ENCODE measurements at places on chromosomes 6 and 20.

GRCh38 chr20:43996240-43996930 is 81.7 kb downstream of the TOX2 start:
- DNase-seq, result no peak
- no peak overlapping the region for H3K4me3 ChIP-seq
- H3K27ac ChIP-seq, result no peak overlapping the region
- no peaks in the 10 kb centered on the region for H3K27me3 ChIP-seq

DNA sequence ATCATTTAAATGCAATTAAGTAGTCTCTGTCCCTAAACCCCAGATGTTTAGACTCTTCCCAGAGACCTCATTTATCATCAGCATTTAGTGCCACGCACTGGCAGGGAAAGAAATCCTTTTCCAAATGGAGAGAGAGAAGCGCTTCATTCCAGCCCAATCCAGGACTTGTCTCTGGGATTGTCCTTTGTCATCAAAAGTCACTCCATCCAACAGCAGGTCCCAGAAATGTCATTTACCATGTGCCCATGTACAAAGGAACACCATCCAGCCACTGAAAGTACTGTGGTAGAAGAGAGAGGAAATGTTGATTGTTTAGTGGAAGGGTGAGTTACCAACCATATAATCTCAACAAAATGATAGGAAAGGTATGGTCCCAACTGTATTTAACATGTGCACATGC is 66.9 kb upstream of the SMIM28 start:
- no peak for DNase-seq
- no peak overlapping the region for H3K27ac ChIP-seq

- no peak overlapping the region for H3K27ac ChIP-seq
- no peak overlapping the region for H3K4me3 ChIP-seq
- no peak for DNase-seq
- no peaks in the 10 kb centered on the region for H3K4me1 ChIP-seq
Measured at GRCh38 chr20:13526551-13526950, 112.2 kb downstream of the TASP1 start.

- H3K36me3 ChIP-seq, result no peaks in the 10 kb centered on the region
- no peaks in the 10 kb centered on the region for H3K27me3 ChIP-seq
- H3K4me1 ChIP-seq, result no peaks in the 10 kb centered on the region
- H3K4me3 ChIP-seq, result no peak overlapping the region
- no peak overlapping the region for H3K27ac ChIP-seq
- no peak for DNase-seq
Measured at GRCh38 chr6:16750566-16750965, 10.7 kb downstream of the ATXN1 start.

DNA sequence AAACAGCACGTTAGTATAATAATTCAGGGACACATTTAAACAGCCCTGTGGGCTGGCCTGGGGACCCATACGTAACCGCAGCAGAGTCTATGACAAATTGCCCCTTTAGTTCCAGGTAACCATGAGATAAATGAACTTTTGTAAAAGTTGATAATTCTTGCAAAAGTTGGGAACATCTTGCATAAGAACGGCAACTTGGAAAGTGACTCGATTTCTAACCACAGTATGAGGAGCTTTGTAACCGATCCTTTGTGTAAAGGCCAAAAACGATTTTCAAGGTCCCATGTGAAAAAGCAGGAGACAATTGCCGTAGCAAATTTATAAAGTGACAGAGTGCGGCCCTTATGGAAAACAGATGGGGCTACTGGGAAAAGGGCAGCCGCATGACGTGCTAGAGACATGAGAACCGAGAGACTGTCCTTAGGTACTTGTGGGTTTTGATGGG is 81.6 kb downstream of the PSMG4 start:
- H3K27me3 ChIP-seq, result no peaks in the 10 kb centered on the region
- DNase-seq, result no peak
- no peaks in the 10 kb centered on the region for H3K36me3 ChIP-seq
- no peak overlapping the region for H3K27ac ChIP-seq

- no peaks in the 10 kb centered on the region for H3K36me3 ChIP-seq
- no peaks in the 10 kb centered on the region for H3K27me3 ChIP-seq
- no peak overlapping the region for H3K27ac ChIP-seq
- no peak for DNase-seq
- no peaks in the 10 kb centered on the region for H3K4me1 ChIP-seq
Measured at GRCh38 chr20:57251949-57252348, 14.5 kb downstream of the BMP7 start.

GRCh38 chr6:50381099-50381415 is 331.3 kb upstream of the DEFB112 start:
- no peaks in the 10 kb centered on the region for H3K27me3 ChIP-seq
- DNase-seq, result no peak
- H3K36me3 ChIP-seq, result no peaks in the 10 kb centered on the region

DNA sequence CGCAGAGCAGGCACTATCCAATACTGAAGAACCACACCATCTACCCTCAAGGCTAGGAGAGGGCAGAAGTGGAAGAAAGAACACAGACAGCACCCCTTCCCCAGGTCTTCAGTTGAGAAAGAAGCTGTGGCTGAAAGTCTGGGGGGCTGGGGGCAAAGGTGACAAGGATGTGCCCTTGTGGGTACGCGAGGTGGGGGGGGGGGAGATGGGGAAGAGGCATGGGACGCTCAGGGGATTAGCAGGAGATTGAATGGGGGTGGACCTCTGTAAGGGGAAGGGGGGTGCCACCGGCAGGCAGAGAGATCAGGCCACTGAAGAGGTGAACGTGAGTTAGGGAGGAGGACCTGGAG is 1.1 kb downstream of the B4GALT5 start:
- peaks cover 9% of the 10 kb centered on the region for H3K4me1 ChIP-seq
- DNase-seq, result no peak
- no peaks in the 10 kb centered on the region for H3K27me3 ChIP-seq
- H3K27ac ChIP-seq, result no peak overlapping the region

- no peaks in the 10 kb centered on the region for H3K36me3 ChIP-seq
- no peaks in the 10 kb centered on the region for H3K4me1 ChIP-seq
- DNase-seq, result no peak
- H3K27ac ChIP-seq, result no peak overlapping the region
Measured at GRCh38 chr20:5315807-5316187, 957 bp downstream of the PROKR2 start.

DNA sequence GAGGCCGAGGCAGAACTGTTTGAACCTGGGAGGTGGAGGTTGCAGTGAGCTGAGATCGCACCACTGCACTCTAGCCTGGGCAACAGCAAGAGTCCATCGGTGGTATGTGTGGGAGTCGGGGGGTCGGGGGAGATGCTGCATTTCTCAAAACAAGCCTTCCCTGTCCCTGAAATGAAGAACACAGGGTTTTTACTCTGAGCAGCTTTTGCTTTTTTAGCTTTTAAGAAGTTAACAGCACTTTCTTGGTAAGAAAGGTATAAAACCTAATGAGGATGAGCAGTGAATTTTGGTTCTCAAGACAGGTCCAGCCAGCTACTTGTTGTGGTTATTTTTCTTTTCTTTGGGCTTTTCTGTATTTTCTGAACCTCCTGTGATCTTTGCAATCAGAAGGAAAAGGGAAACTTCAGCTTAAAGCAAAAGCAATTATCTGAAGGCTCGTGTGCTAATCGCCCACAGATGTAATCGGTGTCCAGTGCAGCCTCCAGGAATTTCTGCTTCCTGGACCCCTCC is 3.7 kb downstream of the RPL10A start:
- DNase-seq, result no peak
- no peaks in the 10 kb centered on the region for H3K27me3 ChIP-seq
- H3K4me3 ChIP-seq, result no peak overlapping the region
- peaks cover 11% of the 10 kb centered on the region for H3K4me1 ChIP-seq
- H3K27ac ChIP-seq, result no peak overlapping the region

DNA sequence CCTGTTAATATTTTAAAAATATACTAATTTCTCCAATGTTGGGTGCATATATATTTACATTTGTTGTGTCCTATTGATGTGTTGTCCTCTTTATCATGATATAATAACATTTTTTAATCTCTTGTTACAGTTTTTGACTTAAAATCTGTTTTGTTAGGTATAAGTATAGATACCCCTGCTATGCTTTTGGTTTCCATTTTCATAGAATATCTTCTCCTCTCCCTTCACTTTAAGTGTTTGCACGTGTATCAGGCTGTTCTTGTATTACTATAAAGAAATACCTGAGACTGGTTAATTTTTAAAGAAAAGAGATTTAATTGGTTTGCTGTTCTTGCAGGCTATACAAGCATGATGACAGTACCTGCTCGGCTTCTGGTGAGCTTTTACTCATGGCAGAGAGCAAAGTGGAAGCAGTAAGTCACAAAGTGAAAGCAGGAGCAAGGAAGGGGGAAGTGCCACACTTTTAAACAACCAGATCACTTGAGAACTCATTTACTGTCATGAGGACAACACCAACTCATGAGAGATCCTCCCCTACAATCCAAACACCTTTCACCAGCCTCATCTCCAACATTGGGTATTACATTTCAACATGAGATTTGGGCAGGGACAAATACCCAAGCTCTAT is 340.5 kb upstream of the SYNCRIP start:
- H3K4me3 ChIP-seq, result peak overlapping the region; percentile 33
- H3K27me3 ChIP-seq, result no peaks in the 10 kb centered on the region

DNA sequence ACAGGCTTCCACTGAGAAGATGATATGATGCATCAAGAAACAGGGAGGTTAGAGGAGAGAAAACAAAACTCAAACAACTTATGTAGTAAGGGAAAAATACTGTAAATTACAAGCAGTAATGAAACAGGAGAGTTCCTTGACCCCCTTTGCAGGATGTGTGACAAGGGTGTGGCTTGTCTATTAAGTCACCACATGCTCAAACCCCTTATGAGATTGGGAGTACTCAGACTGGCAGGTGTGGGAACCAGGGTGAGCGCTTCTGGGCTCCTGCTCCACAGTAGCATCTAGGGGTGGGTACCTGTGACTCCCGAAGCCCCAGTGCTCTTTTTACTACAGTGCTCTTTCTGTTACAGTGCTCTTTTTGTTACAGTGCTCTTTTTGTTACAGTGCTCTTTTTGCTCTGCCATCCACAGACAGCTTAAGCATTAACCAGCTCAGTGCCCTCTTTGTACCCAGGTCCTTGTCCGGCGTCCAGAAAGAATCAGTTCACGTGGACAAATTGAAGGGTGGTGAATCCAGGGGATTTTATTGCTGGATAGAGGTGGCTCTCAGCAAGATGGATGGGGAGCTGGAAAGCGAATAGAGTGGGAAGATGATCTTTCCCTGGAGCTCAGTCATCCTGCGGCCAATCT is 28.7 kb downstream of the OLIG3 start:
- H3K4me1 ChIP-seq, result no peaks in the 10 kb centered on the region
- H3K36me3 ChIP-seq, result no peaks in the 10 kb centered on the region
- no peaks in the 10 kb centered on the region for H3K27me3 ChIP-seq
- H3K27ac ChIP-seq, result no peak overlapping the region
- DNase-seq, result no peak

DNA sequence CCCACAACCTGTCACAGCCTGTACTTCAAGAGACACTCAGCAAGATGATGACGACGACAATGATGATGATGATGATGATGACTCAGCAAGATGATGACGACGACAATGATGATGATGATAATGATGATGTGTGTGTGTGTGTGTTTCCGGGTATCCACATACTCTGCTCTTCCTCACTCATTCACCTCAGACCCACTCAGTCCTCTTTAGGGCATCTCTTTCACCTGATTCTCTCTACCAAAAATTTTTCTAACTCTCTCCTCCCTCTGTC is 1.2 kb upstream of the EIF6 start:
- no peak overlapping the region for H3K4me3 ChIP-seq
- no peak overlapping the region for H3K27ac ChIP-seq
- peaks cover 5% of the 10 kb centered on the region for H3K4me1 ChIP-seq
- H3K36me3 ChIP-seq, result no peaks in the 10 kb centered on the region

GRCh38 chr6:140542863-140543262 is 1168.4 kb upstream of the CITED2 start:
- no peak for DNase-seq
- H3K36me3 ChIP-seq, result no peaks in the 10 kb centered on the region
- no peak overlapping the region for H3K4me3 ChIP-seq
- no peaks in the 10 kb centered on the region for H3K27me3 ChIP-seq
- H3K27ac ChIP-seq, result no peak overlapping the region
- H3K4me1 ChIP-seq, result no peaks in the 10 kb centered on the region

- H3K27ac ChIP-seq, result no peak overlapping the region
- H3K4me1 ChIP-seq, result peaks cover 32% of the 10 kb centered on the region
- no peaks in the 10 kb centered on the region for H3K27me3 ChIP-seq
- no peak for DNase-seq
Measured at GRCh38 chr6:16472349-16473069, 234.1 kb downstream of the GMPR start.

DNA sequence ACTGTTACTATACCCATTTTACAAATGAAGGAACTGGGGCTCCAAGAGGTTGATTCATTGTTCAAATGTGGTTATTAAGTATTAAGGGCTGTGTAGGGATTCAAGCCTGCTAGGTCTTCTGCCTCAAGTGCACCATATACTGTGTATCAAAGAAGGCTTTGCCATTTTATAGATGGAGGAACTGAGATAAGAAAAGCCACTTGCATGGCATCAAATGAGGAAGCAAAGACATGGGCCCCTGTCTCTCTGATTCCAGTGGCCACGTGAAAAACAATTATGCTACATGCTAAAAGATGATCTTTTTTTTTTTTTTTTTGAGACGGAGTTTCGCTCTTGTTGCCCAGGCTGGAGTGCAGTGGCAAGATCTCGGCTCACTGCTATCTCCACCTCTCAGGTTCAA is 67.0 kb downstream of the TMEM200A start:
- no peak overlapping the region for H3K27ac ChIP-seq
- H3K4me3 ChIP-seq, result no peak overlapping the region
- H3K4me1 ChIP-seq, result no peaks in the 10 kb centered on the region
- no peaks in the 10 kb centered on the region for H3K27me3 ChIP-seq

DNA sequence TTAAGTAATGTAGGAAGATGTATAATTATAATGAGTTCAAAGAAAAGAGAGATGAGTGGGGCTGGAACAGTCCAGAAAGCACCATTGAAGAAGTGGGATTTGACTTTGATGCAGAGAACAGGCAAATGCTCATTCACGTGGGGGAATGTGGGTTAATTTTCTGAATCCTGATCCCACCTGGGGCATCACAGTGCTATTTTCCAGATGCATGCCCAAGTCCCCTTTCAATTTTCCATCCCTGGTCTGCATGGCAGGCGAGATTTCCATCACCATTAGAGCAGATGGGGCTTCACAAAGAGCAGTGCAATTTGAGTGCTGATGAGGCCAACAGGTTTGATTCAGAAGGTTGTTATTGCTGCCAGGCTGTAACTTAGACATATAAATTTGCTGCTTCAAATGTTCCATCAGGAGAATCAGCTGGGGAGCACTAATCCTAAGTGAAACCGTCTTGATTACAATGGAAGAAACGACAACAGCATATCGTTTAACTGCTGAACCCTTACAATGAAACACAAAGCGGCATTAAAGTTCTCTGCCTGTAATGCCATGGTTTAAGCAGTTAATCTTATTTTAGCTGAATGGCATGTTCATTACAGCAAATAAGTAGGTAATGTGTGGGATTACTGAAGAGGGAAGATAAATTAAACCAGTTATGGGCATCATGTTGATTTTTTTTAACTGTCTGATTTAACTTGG is 45.2 kb downstream of the OSTM1 start:
- H3K27me3 ChIP-seq, result no peaks in the 10 kb centered on the region
- DNase-seq, result no peak
- H3K4me3 ChIP-seq, result no peak overlapping the region
- no peaks in the 10 kb centered on the region for H3K36me3 ChIP-seq
- no peak overlapping the region for H3K27ac ChIP-seq

GRCh38 chr6:331622-332521 is 39.6 kb downstream of the DUSP22 start:
- peaks cover 69% of the 10 kb centered on the region for H3K4me1 ChIP-seq
- no peak overlapping the region for H3K4me3 ChIP-seq
- DNase-seq, result no peak
- H3K36me3 ChIP-seq, result peaks cover 11% of the 10 kb centered on the region
- H3K27me3 ChIP-seq, result no peaks in the 10 kb centered on the region

Data from MM.1S (cell line).